ENCODE measurements at places on chromosomes 7 and 10.

DNA sequence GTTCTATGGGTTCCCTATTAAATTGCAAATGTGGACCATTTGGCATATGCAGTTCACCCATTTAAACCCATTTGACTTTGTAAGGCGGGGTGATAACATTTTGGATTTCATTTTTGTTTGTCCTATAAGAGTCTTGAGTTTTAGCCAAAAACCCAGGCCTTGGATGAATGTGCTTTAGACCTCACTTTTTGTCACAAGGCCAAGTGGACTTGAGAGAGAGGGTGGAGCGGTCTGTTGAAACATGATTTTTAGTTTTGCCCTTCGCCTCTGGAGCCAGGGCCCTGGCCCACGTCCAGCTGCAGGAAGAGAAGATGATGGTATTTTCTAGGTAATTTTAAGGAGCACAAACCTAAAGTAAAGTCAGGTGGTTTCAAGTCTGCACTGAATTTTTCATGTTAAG, 260.1 kb downstream of the SLC25A13 start:
- DNase-seq, result no peak

DNA sequence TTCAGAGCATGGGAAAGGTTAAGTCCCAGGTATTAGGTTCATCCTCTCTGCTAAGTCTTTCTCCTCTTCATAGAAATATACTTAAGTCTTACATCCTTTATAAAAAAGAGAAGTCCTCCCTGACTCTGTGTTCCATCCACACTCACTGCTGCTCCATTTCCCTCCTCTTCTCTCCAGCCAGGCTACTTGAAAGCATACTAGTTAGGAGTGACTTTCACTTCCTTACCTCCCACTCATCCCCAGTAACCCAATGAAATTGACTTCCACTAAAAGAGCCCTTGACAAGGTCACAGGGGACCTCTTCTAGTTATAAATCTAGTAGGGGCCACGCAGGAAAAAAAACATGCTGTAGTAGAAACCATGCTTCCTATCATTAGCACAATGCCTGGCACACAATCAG, 133.1 kb upstream of the AGK start:
- DNase-seq, result no peak

- no peak for DNase-seq
These were observed 28.5 kb upstream of the LOXL4 start for GRCh38 chr10:98296524-98296923.

GRCh38 chr10:71921324-71922027, 42.7 kb upstream of the CHST3 start:
- no peak for DNase-seq

DNA sequence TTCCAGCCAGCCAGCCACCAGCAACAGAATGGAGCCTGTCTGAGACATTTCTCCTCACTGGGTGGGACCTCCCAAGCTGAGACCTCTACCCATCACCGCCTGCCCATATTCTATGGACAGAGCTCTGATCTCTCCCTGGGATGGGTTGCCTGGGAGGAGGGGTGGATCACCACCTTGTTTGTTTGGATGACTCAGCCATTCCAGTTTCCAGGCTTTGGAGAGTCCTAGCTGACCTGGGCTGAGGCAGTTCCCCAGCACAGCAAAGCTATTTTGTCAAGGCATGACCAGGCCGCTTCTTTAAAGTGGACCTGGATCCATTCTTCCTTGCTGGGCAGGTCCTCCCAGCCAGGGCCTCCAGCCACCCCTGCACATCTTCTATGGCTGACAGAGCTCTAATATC, 982.3 kb downstream of the DNAJB9 start:
- no peak for DNase-seq

DNA sequence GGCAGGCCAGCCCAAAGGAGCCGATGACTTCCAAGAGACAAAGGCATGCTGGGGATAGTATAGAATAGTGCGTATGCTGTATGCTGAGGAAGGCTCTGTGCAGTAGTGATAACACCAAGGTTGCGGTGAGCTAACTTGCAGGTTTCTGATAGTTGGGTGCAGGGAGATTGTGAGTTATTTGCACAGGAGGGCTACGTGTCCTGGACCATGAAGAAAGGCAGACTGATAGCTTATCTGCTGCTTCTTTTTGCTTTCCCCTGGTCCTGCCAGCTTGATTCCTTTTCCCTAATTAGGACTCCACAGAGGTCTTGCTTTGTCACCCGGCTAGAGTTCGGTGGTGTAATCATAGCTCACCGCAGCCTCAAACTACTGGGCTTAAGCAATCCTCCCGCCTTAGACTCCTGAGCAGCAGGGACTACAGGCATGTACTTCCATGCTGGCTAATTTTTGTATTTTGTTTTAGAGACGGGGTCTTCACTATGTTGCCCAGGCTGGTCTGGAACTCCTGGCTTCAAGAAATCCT, 43.9 kb upstream of the ARHGAP12 start:
- DNase-seq, result no peak

GRCh38 chr7:79723833-79724618, 270.6 kb upstream of the MAGI2 start:
- DNase-seq, result no peak

DNA sequence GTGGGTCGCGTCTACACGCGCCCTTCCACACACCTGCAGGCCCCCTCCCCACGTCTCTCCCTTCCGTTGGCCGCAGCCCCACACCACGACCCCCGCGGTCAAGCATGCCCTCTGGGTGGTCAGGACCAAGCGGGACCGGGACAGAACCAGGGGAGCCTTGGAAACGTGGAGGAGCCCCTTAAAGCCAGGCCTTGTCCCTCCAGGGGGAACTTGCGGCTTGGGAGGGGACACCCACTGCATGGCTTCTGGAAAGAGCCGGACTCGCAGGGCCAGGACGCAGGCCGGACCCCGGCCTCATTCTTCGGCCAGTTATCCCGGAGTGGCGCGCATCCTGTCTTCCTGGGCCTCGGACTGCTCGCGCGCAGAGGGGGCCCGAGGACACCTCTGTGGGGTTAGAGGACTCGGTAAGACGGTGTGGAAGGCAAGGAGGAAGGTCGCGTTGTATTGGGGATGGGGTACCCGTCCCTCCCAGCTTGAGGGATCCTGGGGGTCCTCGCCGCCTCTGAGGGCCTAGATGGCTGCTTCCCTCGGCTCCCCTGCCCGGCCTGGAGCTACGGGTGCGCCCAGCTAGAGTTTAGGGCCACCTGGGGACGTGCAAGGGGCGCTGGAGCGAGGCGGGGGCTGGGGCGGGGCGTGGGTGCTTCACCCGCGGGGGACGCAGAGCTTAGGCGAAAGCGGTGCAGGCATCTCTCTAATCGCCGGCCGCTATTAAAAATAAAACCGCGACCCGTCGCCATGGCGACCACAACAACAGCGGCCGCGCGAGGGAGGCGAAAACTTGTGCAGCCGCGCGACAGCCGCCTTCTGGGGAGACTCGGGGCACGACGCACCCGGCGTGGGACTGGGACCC, 1.8 kb upstream of the PDGFA start:
- no peak for DNase-seq

- no peak for DNase-seq
These were observed 97.5 kb downstream of the UNCX start for GRCh38 chr7:1329966-1330800.

DNA sequence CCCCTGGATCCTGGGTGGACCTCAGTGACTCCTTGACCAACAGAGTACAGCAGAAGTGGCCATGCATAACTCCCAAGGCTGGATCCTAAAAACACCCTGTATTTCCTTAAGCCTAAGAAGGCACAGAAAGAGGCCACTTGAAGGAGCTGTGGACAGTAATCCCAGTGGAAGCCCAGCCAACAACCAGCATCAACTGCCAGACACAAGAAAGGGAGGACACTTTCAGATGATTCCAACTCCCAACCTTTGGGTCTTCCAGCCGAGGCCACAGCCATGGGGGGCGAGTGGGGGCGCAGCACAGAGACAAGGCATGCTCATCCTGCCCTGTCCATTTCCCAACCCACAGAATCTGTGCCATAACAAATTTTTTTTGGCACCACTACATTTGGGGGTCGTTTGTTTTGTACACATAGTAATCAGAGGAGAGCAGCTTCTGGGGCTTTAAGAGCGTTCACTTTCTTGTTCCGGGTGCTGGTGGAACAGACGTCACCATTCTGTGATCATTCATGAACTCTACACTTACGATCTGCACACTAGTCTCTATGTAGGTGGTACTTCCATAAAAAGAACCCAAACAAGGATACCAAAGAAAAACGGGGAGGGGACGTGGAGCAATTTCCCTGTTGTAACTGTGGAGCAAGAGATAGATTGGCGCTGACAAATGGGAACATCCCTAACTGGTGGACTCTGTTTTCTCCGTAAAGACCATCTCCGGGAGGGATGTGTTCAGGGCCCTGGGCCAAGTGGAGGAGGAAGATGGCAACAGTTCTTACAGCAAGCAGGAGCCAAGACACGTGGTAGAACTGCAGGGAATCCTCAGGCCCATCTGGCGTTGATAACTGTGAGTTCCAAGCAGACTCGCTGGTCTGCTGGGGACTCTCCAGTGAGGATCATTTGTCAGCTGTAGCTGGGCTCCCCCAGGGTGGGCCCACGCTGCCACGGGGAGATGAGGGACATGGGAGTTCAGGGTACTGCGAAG, 6.0 kb upstream of the SLC29A3 start:
- DNase-seq, result no peak

DNA sequence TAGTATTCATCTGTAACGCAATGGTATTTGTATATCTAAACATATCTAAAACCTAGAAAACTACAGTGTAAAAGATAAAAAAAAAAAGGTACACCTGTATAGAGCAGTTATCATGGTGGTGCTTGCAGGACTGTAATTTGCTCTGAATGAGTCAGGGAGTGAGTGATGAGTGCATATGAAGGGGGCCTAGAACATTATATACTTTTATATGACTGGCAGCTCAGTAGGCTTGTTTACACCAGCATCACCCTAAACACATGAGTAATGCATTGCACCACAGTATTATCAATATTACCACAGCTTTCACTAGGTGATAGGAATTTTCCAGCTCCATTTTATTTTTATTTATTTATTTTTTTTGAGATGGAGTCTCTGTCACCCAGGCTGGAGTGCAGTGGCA, 40.8 kb downstream of the TRIM24 start:
- DNase-seq, result no peak

DNA sequence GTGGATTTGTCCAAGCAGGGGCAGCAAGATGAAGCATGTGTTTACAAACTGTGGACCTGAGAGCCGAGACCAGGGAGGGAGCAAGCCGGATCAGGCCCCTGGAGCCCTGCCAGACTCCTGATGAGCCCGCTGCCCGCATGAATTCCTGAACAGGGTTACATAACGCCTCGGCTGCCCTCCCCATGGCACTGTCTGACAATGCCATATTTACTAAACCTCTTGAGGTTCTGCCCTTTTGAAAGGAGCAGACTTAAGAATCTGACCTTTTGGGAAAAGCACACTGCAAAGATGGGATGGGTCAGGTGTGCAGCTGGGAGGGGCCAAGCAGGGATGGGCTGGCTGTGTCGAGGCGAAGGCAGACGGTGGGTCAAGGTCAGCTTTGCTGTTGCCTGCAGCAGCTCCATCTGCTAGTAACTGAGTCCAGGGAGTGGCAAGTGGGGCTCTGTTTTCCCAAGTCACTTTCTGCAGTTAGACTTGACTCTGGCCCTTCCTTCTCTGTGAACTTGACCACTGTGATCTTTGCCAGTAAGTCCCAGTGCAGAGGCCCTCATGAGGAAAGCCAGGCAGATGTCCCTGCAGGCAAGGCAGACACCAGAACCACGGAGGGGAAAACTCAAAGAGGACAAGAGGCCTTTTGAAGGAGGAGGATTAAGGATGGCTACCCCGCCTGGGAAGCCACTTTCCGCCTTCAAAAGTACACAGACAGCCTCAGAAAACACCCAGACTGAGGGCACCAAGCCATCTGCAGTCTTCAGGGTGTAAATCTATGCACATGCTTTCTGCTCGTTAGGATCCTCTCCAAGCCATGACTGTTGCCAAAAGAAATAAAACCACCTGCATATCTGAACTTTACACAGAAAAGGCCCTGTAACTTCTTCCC, 175.8 kb downstream of the TNS3 start:
- DNase-seq, result no peak

- DNase-seq, result no peak
These were observed 720.2 kb upstream of the FZD8 start for GRCh38 chr10:36362257-36362656.

GRCh38 chr10:78765726-78766335, 302.9 kb upstream of the ZMIZ1 start:
- DNase-seq, result no peak

- no peak for DNase-seq
These were observed 168.2 kb downstream of the NRF1 start for GRCh38 chr7:129779602-129780256.

DNA sequence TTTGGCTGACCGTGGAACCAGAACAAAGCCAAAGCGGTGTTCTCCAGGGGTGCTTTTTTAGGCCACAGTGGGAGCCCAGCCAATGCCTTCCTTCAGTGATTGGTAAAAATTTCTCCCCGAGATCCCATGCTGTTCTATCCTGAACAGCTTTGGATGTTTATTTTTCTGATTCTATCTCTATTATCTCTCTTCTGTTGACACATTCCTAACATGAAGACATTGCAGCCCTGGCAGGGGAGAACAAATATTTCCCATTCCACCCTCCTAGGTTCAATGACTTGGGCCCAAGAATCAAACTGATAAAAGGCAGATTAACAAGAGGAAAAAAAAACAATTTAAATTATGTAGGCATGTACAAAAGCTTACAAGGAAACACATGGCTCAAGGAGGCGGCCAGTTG, 162.7 kb downstream of the PFKFB3 start:
- DNase-seq, result no peak

- no peak for DNase-seq
These were observed 220.3 kb downstream of the PHTF2 start for GRCh38 chr7:78018641-78019446.

DNA sequence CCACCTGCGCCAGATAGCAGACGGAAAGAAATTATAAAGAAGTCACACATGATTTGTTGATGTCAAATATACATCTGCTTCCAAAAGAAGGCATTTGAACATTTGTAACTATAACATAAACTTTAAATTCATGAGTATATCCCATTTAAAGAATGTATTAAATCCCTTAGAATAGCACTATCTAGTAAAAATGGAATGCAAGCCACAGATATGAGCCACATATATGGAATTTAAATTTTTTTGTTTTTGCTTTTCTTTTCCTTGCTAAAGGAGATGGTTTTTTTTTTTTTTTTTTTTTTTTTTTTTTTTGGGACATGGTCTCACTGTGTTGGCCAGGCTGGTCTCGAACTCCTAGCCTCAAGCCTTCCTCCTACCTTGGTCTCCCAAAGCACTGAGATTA, 730.8 kb downstream of the PHTF2 start:
- no peak for DNase-seq

DNA sequence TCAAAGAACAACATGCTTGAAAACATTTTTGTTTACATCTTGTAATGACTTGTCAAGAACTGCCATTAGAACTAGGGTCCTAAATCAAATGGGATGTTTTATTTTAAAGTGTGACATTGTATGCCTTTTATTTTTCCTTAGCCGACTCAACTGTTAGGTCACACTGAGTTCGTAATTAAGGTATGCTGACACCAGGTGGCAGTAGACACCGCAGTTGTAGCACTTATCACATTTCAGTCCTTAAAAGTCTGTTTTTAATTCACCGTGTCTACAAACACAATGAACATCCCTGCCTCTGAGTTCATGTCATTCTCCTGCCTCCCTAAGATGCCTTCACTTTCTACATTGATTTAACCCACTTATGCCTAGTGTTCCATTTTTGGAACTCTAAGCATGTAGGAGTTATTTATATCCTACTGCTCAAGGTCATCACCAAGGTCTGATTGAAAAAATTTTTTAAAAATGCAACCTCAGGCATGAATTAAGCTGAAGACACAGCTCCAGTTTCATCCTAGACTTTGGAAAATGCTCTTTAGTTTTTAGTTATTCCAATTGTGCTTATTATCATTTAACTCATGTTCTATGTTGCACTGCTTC, 186.1 kb downstream of the BMPER start:
- DNase-seq, result no peak

GRCh38 chr7:29377718-29378117, 183.1 kb downstream of the CHN2 start:
- DNase-seq, result peak; percentile 60

GRCh38 chr7:116148626-116149025, 61.7 kb upstream of the TES start:
- DNase-seq, result no peak
